ENCODE measurements at places on chromosomes 2 and 18. TPM values are rescaled to one million over a fixed set of nuclear protein-coding genes. Genes with fewer than 3 reads are reported as not detected.

- no peak for DNase-seq
Observed at GRCh38 chr2:151475071-151475470, 65.4 kb downstream of the RIF1 start.

GRCh38 chr18:80147037-80147417 lies 38.0 kb downstream of the ADNP2 start:
- no peak for DNase-seq

DNA sequence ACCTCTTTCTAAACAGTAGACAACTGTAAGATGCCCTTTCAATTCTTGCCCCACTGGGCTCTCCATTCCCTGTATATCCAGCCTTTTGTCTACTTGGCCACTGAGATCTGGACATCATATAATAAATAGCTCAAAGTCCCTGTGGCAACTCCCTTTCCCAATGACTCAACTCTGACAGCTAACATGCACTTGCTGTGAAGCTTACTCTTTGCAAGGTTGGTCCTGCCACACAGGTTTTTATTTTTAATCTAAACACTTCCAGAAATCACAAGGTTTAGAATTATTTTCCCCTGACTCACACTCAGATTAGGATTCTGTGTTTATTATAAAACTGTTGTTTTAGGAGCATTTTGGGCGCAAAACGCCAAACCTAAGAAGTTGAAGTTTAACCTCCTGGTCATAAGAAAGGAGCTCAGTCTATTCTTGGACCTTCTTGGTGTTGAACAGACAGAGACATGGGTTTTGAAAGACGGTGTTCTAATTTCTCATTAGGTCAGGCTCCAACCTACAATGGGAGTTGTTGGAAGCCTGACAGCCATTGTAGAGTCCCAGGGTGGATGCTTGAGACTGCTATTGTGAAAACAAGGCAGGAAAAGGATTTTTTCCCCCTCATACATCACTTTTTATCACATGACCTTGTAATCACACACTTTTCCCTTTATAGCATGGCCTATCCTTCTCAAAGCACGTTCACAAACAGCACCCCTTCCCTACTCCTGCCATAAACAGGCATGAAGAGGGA lies 124.7 kb upstream of the SERPINE2 start:
- DNase-seq, result no peak

GRCh38 chr2:241794250-241794823 lies 14.7 kb upstream of the NEU4 start:
- DNase-seq, result no peak

- DNase-seq, result no peak
Observed at GRCh38 chr2:113227290-113227689, 51.4 kb downstream of the PAX8 start.

DNA sequence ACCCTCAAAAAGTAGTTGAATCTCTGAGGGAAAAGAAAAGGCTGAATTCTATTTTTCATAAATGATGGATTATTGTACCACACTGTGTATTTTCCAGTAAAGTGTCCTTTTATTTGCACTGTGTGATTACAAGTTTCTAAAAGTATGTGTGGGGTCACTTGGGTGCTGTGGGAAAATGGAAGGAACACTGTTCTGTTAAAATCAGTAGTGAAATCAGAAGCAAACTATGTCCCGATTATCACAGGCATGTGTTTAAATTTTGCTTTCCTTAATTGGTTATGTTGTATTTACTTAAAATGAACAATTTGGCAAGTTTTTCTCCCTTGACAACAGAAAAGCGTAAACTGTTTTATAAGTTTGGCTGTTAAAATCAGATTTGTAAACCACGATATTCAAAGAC lies 353.1 kb downstream of the ARHGAP15 start:
- DNase-seq, result no peak

DNA sequence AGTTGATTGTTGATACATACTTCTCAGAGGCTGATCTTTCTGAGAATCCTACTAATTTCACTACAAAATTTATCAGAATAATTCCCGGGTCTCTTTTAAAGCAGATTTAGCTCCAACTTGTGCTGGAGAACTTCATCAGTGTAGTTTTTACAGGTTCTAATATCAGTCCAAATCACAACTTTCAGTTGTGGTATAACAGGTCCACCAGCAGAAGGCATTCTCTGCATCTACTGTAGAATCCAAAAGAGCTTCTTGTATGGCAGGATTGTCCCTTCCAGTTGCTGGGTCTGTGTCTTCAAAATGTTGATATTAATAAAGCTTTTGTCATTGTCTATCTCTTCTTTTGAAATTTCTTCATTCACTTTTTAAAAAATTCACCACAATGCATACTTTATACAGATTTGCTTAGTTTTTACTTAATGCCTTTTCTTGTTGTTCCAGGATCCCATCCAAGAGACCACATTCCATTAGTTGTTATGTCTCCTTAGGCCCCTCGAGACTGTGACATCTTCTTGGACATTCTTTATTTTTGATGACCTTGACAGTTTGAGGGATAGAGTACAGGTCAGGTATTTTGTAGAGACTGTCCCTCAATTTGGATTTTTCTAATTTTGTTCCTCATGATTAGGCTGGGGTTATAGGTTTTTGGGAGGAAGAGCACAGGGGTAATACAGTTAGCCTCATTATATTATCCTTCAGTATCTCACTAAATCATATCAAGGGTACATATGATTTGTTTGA lies 490.5 kb upstream of the MEX3C start:
- no peak for DNase-seq

DNA sequence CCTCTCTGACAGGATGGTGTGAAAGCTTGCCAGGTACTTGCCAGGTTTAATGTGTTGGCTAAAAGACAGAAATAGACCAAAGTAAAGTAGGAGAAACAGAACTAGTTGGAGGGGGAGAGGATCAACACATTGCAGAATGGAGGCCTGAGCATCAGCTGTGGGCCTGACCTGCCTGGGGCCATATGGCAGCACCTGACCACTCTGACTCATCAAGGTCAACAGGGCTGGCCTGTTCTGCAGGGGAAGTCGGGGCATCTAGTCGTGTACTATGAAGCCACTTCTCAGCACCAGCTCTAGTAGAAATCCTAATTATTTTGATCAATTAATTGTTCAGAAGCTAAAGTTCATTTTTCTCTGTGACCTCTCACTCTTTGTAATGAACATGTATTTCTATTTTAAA lies 35.8 kb upstream of the NOSTRIN start:
- no peak for DNase-seq

DNA sequence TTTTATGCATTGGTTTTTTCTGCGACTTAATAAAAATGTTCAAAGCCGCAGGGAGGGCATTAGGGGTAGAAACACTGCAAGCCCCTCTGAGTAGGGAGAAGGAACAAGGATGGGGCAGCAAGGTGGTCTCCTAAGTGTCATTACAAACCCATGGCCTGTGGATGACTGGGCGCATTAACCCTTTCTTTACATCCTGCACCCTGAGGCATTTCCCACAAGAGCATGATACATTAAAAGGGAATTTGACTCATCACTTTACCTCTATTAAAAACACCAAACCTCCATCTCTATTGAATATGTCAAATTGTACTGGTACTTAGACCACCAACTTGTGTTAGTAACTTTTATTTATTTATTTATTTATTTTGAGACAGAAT lies 112.5 kb downstream of the VIT start:
- DNase-seq, result no peak

- DNase-seq, result no peak
Observed at GRCh38 chr2:38187541-38188011, 111.6 kb upstream of the CYP1B1 start.

- no peak for DNase-seq
Observed at GRCh38 chr2:62999905-63000304, 50.7 kb upstream of the OTX1 start.

GRCh38 chr2:133822517-133823225 lies 254.4 kb upstream of the NCKAP5 start:
- no peak for DNase-seq

DNA sequence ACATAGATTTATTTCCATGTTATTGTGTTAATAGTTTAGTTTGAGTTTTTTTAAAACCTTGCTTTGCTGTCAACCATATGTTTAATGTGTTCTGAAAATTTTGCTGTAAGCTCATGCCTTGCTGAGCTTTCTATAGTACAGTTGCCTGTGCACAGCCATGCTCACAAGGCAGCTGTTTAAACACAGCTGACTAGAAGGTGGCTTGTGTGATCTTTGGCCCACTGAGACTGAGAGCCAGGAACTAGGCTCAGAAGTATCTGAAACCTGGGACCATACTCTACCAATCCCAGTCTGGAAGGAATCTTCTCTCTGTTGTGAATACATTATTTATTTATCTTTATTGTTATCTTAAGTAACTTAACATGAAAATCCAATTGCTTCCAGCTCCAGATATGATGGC lies 350.5 kb downstream of the KIAA1328 start:
- no peak for DNase-seq

DNA sequence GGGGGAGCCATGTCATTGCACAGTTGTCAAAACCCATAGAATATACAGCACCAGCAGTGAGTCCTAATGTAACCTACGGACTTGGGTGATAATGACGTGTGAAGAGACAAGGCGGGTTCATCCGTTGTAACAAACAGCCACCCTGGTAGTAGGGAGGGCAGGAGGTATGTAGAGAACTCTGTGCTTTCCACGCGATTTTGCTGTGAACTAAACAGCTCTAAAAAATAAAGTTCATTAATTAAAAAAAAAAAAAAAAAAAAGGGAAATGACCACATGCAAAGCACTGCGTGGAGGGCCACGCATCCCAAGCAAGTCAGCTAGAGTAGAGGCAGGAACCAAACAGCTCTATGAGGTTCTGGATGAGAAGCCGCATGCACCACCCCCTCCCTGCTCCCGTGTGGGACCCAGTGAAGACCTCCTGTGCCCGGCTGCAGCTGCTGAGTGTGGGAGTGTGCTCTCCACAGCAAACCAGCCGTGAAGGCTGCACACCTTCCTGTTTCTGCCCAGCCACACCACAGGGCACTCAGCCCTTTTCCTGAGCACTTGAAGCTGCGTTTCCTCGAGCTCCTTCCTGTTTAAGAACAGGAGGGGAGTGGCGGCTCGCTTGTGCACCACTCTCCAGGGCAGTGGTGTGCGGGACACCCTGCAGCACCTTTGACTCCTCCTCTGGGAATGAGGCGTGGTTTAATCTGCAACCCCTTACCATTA lies 65.6 kb downstream of the ODC1 start:
- DNase-seq, result no peak

- DNase-seq, result no peak
Observed at GRCh38 chr2:187549193-187549592, 5.0 kb downstream of the TFPI start.

GRCh38 chr2:172510088-172510487 lies 45.8 kb upstream of the PDK1 start:
- DNase-seq, result no peak

GRCh38 chr2:8089596-8089995 lies 592.3 kb upstream of the ID2 start:
- no peak for DNase-seq

- DNase-seq, result no peak
Observed at GRCh38 chr18:13107074-13107473, 111.5 kb upstream of the LDLRAD4 start.

DNA sequence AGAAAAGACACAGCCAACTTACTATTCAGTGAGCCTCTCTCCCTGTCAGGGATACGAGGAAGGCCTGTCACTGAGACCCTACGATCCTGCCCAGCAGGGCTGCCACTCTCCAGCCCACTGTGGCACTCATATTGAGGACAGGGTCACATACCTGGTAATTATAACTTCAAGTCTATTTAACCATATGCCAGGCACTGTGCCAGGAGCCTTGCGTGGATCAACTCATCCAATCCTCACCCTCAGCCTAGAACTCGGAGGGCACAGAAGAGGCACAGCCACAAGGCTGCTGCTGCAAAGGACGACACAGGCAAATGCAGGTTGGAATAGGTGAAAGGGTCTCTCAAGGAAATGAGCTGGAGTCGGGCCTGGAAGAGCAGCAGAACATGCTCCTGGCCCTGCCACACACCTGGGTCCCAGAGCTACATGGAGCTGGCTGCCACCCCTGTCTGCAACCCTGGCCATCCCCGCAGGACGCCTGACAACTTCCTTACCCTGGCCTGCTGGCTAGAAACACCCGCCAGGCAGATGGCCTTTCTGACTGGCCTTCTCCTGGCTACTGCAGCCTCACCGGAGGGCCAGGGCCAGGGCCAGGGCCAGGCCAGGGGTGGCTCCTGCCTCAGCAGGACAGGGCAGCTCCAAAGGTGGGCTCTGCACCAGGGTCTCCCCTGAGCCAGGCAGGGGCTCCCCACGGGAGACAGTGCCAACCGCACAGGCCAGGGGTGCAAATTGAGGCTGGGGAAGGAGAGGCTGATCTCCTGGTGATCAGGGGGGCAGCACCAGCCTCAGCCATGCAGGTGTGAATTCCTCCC lies 32.1 kb upstream of the SLC66A3 start:
- no peak for DNase-seq

GRCh38 chr2:113175042-113175628 lies 1.4 kb downstream of the PSD4 start:
- DNase-seq, result no peak

DNA sequence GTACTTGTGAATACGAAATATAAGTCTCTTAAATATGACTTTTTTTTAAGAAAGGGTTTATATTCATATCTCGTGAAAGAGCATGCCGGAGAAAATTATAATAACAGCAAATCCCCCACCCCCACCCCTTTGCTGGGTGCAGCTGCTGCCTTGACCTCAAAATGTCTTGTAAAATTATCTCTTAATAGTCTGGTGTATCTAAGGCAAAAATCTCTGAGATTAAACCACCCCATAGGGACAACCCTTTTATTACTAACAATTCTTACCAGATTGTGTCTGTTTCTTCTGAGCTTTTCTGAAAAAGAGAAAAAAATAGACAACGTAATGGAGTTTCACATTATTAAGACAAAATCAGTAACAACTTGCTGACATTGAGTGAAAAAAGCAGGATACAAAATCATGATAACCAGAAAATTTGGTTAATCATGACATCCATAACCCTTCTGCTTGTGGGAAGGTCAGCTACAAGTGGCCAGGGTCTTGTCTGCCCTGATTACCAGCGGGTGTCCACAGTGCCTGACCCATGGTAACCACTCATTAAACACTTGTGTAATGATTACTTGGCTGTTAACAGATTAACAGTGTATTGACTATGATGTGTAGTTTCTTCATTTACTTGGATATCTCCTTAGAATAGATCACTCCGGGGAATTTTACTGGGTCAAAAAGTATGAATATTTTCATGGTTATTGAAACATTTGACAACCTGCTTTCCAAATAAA lies 1.5 kb downstream of the STRADB start:
- DNase-seq, result no peak

- DNase-seq, result no peak
Observed at GRCh38 chr18:21914739-21915319, 174.2 kb downstream of the MIB1 start.

GRCh38 chr2:99171377-99172140 lies 9.3 kb downstream of the MITD1 start:
- DNase-seq, result no peak

DNA sequence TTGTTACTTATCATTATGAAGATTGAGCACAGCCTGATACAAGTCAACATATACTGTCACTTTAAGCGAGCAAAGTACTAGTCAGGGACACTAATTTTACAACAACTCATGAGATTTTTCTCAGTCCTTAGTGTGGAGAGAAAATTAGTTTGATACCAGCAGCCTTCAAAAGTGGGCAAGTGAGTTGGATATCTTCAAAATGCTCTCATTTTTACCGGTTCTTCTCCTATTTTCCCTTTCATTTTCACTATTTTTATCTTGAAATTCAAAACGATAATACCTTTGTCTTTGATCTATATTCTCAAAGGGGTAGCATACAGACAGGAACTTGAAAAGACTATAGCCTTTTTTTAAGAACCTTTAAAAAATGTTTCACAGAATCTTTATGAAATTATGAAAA lies 52.0 kb upstream of the UBXN4 start:
- DNase-seq, result no peak

Gene NCKAP5
- total RNA-seq, result 9.0 TPM

Gene FBXO41
- total RNA-seq, result 20.0 TPM

Gene MOGAT1
- total RNA-seq, result not detected

Gene MARCHF4
- total RNA-seq, result 8.2 TPM

Gene STAT4
- 5.3 TPM for total RNA-seq

Gene C2orf92
- 3.3 TPM for total RNA-seq

Gene SPP2
- total RNA-seq, result not detected

Gene CIB4
- not detected for total RNA-seq
